ENCODE measurements at places on chromosomes 4 and X.

DNA sequence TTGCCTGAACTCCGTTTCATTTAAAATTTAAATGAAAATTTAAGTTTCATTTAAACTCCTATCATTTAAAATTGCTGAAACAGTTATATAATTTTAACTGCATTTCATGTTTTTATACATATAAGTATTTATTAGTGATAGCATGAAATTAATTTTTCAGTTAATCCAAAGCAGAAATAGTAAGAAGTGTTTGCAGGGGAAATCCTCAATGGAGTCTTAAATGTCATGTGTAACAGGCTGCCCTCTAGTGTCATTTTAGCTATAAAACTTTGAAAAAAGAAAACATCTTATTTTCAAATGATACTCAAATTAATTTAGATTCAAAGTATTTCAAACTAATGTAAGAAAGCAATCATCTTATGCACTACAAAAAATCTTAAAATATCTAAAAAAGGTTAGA is 27.2 kb downstream of the TAPT1 start:
- DNase-seq, result no peak

- DNase-seq, result no peak
These were observed 460.9 kb upstream of the FAT1 start for GRCh38 chr4:187184508-187184907.

DNA sequence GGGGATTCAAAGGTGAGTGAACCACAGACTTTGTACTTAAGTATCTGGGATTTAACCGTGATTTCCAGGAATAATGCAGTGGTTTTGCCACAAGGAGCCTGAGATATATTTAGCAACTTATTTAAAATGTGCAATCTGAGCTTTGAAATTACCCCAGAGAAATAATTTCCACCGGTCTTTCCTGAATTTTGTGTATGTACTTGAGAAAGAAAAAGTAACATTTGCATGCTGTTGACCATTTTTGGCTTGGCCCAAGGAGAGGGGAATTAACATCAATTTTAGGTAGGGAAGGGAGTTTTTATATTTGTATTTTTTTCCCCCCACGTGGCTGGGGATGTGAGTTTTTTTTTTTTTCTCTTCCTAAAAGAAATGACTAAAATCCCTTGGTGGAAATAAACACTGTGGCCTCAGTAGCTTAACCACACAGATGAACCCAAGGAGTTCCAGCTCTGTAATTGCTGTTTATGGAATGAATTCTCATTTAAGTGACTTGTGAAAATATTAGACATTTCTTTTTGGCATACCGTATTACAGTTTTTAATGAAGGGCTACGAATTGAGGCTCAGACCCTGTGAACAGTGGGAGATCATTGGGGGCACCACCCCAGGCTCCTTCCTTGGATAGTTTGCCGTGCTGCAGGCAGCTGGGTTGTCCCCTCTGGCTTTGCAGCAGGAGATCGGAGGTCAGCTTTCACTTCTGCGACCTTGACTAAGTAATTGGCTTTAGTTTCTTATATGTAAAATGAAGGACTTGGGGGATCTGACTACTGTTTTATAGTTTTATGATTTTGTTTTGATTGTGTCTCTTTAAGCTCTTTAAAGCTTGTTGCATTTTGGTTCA is 116.1 kb downstream of the ARHGAP10 start:
- no peak for DNase-seq

GRCh38 chr4:177033135-177033534 is 240.4 kb upstream of the VEGFC start:
- no peak for DNase-seq

DNA sequence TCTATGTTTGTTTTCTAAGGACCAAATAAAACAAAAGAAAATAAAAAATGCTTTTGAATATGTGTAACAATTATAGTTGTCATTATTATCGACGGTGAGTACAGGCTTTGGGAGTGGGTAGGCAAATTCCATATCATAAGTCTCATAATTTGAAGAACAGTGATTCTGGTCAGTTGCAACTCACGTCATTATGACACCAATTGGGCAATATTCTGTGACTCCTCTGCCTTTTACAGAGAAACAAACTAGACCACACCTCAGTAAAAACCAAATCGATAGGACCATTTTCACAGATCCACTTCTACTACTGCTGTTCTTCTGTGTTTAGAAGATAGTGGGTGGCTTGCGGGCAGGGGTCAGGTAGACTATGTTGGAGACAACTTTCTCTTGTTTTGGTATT is 250.1 kb downstream of the C4orf33 start:
- no peak for DNase-seq

DNA sequence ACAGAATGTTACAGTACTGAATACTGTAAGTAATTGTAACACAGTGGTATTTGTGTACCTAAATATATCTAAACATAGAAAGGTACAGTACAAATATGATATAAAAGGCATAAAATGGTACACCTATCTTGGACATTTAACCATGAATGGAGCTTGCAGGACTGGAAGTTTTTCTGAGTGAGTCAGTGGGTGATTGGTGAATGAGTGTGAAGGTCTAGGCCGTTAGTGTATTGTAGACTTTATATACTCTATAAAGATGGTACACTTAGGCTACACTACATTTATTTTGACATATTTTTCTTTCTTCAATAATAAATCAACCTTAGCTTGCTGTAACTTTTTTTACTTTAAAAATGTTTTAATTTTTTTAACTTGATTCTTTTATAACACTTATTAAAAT is 422.5 kb upstream of the FSTL5 start:
- DNase-seq, result no peak

DNA sequence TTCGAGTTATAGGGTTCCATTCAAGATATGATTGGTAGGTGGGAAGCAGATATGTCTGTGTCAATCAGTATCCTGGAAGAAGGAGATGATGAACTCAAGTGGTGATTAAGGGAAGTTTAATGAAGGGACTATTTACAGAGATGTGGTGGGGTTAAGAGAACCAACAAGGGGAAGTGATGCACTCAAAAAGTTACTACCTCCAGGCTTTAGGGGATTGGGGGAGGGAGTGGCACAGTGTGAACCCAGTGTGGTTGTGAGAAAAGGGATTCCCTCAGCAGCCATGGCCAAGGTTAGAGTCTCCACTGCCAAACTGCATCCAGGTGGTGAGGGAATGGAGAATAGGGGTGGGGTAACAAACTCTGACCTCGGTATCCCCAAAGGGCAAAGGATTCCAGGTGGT is 27.9 kb downstream of the PKD2 start:
- DNase-seq, result no peak

DNA sequence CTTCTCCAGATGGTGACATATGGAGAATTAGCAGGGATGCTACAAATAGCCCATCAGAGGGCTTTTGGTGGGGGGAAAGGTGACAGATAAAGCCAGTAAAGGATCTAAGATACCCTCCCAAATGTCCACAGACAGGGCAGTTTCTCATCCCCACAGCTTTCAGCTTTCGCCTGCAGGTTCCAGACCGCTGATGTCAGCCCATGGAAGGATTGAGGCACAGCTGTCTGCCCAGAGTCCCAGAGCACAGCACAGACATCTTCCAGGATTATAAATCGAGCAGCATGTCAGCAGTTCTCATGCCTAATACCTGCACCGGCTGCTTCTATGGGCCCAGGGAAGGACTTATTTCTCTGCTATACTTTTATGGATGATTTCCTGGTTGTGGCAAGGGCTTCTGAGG is 96.7 kb upstream of the MXRA5 start:
- DNase-seq, result no peak

DNA sequence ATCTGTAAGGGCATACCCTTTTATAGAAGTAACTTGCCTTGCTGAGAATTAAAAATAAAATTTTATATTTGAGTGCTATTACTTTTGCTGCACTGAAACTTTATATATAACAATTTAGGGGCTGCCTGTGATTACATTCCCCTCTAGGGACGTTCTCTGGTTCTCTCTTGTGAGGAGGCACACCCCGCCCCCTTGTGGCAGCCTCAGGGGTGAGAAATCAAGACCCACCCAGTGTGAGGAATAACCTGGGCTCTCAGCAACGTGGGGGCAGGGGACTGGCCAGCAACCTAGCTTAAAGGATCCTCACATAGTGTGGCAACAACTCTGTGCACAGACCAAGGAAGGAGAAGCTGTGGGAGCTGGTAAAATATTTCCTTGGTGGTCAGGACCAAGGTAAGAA is 43.7 kb downstream of the MAGEA9 start:
- DNase-seq, result no peak

DNA sequence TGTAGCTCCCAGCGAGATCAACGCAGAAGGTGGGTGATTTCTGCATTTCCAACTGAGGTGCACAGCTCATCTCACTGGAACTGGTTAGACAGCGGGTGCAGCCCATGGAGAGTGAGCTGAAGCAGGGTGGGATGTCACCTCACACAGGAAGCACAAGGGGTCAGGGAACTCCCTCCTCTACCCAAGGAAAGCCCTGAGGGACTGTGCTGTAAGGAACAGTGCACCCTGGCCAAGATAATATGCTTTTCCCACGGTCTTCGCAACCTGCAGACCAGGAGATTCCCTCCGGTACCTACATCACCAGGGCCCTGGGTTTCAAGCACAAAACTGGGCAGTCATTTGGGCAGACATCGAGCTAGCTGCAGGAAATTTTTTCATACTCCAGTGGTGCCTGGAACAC is 216.4 kb upstream of the TET2 start:
- DNase-seq, result no peak

- DNase-seq, result no peak
These were observed 1.4 kb downstream of the EDNRA start for GRCh38 chr4:147482281-147482680.

GRCh38 chrX:132561483-132561882 is 72.6 kb upstream of the MBNL3 start:
- DNase-seq, result no peak

DNA sequence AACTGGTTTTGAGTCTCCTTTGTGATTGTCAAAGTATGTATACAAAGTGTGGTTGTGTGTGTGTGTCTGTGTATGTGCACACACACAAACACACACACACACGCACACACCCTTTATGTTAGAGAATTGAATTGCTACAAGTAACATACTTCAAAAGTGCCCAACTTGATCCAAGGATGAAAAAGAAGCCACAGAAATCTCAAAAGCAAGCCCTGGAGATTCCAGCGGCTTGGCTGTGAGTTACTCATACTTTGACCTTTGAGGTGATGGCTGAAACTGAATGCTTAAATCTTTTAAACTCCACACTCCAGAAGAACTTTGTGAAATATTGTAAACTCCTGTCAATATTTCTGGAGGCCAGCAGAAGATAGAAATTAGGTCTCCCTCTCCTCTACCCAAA is 168.4 kb upstream of the NRK start:
- no peak for DNase-seq

- DNase-seq, result no peak
These were observed 62.7 kb upstream of the GABRE start for GRCh38 chrX:152037183-152037582.

DNA sequence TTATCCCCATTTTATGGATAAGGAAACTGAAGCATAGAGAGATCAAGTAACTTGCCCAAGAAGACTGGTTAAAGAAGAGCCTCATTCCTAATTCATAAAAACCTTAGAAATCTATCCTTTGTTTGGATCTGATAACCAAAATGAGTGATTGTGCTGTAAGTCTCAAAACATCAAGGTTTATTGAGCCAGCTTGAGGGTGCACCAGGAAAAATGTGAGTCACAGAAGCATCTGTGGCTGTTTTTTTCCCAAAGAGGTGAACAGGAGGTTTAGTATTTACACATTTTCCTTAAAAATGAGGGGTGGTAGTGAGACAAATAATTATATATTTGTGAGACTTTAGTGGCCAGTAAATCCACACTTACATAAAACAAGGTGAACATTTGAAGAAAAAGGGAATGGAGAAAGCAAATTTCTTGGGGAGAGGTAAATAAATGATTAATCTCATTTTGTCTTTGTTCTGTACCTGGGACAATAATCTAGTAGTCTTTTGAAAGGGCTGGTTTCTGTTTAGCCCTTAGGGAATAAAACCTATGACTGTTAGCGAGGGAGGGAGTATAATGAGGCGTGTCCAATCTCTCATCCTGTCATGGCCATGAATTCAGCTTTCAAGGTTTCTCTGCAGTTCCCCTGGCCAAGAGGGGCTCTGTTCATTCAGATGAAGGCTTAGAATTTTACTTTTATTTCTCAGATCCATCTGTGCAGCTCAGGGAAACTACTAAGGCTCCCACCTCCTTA is 12.2 kb upstream of the FMR1 start:
- DNase-seq, result no peak

DNA sequence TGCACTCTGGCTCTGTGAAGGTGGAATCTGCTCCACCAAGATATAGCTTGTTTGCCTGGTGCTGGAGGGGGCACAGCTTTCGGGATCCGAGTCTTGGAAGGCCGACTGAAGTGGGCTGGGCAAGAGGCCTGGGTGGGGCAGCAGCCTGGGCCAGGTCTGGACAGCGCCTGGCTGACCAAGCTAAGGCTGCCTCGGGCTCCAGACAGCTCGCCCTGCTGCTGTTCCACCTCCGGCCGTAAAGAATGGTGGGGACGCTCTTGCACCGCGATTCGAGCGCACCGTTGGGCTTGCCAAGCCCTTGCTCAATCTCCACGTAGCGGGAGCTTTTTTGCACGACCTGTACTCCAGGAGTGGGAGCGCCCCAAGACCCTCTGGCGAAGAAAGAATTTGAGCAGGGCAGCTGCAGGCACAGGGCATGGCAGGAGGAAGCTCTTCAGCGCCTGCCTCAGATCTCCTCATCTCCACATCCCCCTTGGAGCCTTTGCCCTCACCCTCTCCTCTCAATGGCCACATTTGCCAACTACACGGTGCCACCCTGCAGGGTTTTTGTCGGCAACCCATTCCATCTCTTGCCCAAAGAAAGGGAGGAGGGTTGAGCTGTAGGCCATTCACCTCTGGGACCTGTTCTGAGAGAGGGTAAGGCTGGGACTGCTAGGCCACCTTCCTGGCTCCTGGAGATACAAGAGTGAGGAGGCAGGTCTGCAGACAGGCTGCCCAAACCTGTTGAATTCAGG is 18.9 kb downstream of the CNGA2 start:
- peak; percentile 11 for DNase-seq

DNA sequence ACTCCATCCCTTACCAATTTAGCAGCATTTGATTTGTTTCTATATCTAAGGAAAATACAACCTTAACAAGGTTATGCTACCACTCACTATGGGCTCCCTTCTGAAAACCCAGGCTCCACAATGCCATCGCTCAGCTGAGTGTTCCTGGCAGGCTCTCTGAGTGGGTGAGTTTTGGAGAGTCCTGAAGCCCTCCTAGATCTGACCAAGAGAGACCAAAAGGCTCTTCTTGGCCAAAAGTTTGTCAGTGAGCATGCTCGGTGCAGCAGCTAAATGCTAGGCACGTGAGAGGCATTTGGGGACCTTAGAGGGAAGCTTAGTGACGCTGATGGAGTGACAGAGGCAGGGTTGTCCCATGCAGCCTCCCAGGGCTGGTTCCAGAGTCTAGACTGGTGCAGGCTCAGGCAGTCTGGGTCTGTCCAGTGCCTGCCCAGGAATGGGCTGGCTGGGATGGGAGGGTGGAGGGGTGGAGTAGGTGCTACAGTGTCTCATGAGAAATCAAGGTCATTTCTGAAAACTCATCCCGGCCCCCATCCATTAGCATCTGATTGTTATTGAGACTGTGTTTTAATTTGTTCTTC is 346.8 kb downstream of the NR3C2 start:
- DNase-seq, result no peak
